ENCODE measurements at places on chromosomes 4 and X.

- DNase-seq: no peak
These were observed 470.4 kb upstream of the GALNT7 start for GRCh38 chr4:172698256-172698655.

DNA sequence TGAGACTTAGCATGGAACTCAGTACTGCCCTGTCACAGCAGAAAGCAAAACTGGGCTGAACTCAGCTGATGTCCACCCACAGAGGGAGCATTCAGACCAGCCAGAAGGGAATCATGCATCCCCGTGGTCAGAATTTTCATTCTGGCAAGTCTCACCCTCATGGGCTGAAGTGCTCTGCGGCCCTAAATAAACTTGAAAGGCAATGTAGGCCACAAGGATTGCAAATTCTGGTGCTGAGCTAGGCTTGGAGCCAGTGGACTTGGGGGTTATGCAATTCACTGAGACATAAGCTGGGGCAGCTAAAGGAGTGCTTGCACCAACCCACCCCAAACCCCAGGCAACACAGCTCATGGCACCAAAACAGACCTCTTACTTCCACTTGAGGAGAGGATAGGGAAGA lies 494.1 kb downstream of the GABRG1 start:
- no peak for DNase-seq

DNA sequence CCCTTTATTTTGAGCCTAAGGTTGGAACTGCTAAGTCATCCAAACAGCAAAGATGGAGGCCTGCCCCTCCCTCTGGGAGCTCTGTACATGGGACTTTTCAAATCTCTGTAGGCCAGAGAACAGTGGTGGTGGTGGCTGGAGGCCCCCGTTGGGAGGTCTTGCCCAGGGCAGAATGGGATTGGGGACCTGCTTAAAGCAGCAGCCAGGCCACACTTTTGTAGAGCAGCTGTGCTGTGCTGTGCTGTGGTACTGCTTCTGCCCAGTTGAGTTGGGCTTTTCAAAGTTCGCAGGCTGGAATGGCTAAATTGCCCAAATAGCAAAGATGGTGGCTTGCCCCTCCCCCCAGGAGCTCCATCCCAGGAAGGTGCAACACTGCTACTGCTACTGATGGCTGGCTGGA lies 147.5 kb upstream of the TACR3 start:
- DNase-seq: no peak

DNA sequence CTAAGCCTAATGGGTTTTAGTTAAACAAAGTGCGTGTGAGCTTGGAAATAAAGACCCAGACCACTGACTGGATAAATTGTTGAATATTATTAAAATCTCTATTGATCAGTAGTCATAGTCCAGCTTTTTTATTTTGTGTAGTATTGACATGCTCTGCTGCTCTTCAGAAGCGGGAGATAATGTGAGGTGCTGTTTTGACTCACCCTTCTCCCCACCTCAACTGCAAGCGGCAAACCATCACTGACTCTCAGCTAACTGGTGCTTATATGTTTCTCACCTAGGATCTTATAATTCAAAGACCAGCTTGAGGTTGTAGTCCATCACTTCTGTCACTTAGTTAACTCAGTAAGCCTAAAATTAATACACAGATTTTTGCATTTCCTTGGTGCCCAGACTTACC lies 72.2 kb downstream of the COMMD8 start:
- no peak for DNase-seq

GRCh38 chrX:97260679-97261078 lies 377.0 kb downstream of the RPA4 start:
- no peak for DNase-seq

DNA sequence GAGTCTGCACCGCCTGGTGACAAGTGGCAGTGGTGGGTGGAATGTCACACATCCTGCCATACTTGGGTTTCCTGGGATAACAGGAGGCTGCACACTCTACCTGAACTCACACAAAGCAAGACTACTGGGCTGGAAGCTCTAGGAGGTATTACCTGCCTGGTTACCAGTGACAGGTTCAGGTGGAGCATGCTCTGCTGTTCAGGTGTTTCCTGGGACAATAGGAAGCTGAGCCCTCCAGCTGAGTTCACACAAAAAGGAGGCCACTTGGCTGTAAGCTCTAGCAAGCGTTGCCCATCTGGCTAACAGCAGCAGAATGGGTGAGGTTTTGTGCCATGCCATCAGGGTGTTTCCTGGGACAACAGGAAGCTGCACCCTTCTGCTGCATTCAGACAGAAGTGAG lies 17.4 kb upstream of the UGT2B7 start:
- DNase-seq: no peak

DNA sequence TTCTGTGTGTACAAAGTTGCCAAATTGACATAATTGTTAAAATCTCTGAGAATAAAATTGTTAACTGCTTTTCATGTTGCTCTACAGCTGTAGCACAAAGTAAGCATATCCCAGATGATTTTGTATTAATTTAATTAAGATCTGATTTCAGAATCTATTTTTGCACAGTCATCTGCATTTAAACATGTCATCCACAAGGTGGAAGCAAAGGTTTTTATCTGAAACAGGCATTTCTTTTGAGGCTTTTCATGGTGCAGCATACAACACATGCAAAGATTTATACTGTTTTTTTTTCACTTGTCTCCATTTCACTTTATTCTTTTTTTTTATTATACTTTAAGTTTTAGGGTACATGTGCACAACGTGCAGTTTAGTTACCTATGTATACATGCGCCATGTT lies 51.2 kb downstream of the GC start:
- DNase-seq: no peak

GRCh38 chr4:77854431-77855111 lies 8.1 kb upstream of the MRPL1 start:
- no peak for DNase-seq

- no peak for DNase-seq
These were observed at the start of gene GPRIN3 for GRCh38 chr4:89307446-89308160. Gene GPRIN3 (minus strand): TSS chr4:89307800. CDS start chr4:89250110, 57,690 bp downstream.

DNA sequence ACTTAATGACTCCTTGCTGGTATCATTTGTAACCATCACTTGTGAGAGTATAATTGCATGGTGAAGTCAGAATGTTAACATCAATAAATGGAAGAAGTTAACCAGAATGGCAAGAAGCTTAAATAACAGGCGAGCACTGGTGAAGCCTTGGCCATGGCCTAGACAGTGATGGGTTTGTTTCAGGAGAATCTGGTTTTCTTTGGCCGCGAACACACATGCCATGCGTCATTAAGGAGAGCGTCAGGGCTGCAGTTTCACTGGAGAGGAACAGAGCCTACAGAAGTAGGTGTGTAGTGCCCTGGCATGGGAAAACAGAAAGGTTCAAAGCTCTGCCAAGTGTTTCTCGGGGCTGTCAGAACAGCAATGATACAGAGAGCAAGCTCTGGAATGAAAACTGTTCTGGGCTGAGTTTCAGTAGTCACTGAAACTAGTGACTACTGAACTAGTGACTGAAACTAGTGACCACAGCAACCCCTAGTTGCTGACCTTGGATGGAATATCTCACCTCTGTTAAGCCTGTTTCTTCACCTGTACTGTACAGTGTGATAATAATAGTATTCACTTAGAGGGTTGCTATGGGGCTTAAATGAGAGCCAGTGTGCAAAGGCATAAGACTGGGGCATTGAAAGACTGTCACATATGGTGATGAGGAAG lies 93.8 kb downstream of the C4orf51 start:
- no peak for DNase-seq

DNA sequence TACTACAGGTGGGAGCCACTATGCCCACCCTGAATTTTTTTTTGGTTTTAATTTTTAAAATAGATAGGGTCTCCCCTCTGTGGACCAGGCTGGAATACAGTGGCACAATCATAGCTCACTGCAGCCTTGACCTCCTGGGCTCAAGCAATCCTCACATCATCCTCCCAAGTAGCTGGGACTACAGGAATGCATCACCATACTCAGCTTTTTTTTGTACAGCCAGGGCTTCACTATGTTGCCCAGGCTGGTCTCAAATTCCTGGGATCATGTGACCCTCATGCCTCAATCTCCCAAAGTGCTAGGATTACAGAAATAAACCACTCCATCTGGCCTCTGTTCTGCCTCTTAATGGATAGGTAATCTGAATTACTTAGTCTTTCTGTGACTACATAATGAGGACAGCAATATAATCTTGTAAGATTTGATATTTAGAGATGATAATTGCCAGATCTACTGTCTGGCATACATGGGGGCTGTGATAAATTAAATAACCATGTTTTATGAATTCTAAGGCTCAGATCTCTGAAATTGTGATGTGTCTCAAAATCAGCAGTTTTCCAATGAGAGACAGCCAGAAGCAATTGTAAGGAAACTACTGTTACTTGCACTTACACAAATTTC lies 26.7 kb downstream of the PDS5A start:
- DNase-seq: no peak

- DNase-seq: no peak
These were observed at the start of gene XPNPEP2 for GRCh38 chrX:129738466-129739308. Gene XPNPEP2 (plus strand): TSS chrX:129738979. CDS start chrX:129739214, 235 bp downstream.

- no peak for DNase-seq
These were observed 2.3 kb upstream of the UVSSA start for GRCh38 chr4:1344696-1345095.
